ENCODE measurements at places on chromosomes 13 and 19. TPM values are rescaled to one million over a fixed set of nuclear protein-coding genes. Genes with fewer than 3 reads are reported as not detected.

The TPTE2 gene
- not detected for total RNA-seq

The FFAR2 gene
- not detected for total RNA-seq

The HSPB6 gene
- 36.4 TPM for total RNA-seq

The ZNF579 gene
- 3.1 TPM for total RNA-seq

The ACTN4 gene
- total RNA-seq: 336 TPM

The TEX101 gene
- total RNA-seq: not detected

The LILRB1 gene
- not detected for total RNA-seq

The CYP4F22 gene
- total RNA-seq: not detected

Measured in regular cardiac myocyte (primary cell).